ENCODE measurements at places on chromosomes 2 and 18.

DNA sequence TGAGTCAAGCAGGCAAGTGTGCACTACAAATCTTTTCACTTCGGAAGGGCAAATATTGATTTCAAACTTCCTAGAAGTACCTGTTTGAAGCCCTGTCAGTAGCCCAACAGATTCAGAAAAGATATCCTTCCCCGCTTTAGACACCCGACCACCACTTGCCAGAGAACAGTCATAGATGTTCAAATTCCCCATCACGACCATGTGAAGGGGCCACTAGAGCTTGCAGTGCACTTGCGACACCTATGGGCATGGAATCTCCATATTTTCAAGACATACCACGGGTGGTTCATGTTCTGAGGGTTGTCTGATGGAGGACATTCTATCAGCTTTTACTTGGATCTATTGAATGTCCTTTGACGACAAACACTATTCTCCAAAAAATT is 23.8 kb downstream of the GNLY start:
- no peak for DNase-seq

- DNase-seq: no peak
Measured at GRCh38 chr2:207088276-207088675, 77.5 kb downstream of the KLF7 start.

DNA sequence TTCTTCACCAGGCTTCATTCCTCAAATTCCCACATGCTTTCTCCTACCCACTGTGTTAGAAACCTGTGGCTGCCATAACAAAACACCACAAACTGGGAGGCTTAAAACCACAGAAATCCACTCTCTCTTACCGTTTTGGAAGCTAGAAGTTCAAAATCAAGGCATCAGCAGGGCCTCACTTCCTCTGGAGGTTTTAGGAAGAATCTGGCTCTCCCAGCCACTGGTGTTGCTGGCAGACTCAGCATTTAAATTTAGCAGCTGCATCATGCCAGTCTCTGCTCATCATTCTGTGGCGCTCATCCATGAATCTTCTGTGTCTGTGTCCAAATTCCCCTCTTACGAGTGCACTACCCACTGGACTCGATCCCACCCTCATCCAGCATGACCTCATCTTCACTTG is 248.5 kb downstream of the ZNF516 start:
- DNase-seq: no peak

- no peak for DNase-seq
Measured at GRCh38 chr2:183034806-183035205, 3.5 kb downstream of the NCKAP1 start.

DNA sequence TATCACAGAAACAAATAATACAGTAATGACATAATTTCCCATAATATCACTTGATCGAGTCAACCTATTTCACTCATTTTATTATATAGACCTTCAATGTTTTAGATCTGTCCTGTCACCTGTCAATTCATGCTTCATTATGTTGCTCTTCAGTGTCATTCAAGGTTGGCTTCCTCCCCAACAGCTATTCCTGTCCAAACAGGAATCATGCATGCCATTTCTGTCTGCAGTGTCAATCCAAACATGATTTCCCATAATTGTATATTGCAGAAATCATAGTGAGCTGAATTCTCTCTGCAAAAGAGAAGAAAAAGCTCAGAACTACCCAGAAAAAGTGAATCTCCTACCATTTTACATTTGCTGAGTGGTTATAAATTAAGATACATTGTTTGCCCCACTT is 628.6 kb downstream of the NR4A2 start:
- no peak for DNase-seq

DNA sequence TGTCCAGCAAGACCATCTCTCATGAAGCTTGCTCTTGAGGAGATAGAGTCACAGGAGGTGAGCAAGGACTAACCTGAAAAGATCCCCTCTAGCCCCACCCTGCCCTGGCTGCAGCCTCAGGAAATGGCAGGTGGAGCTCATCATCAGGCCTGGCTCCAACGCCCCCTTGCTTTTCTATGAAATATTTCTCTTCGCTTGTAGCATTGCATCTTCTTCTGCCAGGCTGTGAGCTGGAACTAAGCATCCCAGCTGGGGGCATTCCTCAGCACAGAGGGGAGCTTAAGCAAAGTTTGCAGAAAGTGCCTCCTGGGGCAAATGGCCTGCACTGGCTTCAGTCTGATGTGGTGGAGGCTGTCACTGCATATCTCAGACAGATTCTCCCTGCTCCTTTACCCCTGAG is 90.1 kb upstream of the LGALSL start:
- no peak for DNase-seq

GRCh38 chr2:235059161-235059560 is 107.3 kb downstream of the SH3BP4 start:
- no peak for DNase-seq

GRCh38 chr2:203992509-203992908 is 55.9 kb downstream of the ICOS start:
- DNase-seq: no peak

DNA sequence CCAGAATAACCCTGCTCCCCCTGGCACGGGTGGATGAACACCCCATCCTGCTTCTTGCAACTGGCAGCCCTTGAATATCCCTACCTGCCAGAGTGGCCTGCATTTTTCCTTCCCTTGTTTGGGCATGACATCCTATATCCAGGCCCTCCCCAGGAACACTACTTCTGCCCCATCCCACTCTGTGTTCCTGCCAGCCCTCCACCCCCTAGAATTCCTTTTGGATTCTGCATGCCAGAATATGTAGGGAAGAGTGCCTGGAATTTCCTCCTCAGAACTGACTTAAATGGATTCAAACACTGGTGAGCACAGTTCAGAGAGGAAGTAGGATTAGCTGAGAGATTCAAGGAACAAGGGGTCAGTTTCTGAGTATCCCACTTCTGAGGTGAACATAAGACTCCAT is 123.5 kb upstream of the PELI1 start:
- no peak for DNase-seq

DNA sequence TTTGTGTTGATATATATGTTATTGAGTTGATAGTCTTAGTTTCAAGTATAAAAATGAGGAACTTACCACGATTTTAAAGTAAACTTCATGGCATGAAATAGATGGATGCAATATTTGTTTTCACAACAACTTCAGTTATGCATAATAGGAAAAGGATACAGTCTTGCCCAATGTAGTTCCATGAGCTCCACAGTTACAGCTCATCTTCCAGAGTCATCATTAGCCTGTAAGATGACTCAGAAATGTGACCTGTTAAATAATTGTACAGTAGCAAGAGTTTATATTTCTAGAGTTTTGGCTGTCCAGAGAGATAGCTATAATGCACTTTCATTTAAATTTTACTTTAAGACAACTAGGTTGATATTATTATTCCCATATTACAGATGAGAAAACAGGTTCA is 80.9 kb upstream of the ARHGAP28 start:
- no peak for DNase-seq

- DNase-seq: no peak
Measured at GRCh38 chr2:144426981-144427479, 92.9 kb downstream of the ZEB2 start.

GRCh38 chr2:111665011-111665410 is 219.0 kb downstream of the ANAPC1 start:
- DNase-seq: no peak

DNA sequence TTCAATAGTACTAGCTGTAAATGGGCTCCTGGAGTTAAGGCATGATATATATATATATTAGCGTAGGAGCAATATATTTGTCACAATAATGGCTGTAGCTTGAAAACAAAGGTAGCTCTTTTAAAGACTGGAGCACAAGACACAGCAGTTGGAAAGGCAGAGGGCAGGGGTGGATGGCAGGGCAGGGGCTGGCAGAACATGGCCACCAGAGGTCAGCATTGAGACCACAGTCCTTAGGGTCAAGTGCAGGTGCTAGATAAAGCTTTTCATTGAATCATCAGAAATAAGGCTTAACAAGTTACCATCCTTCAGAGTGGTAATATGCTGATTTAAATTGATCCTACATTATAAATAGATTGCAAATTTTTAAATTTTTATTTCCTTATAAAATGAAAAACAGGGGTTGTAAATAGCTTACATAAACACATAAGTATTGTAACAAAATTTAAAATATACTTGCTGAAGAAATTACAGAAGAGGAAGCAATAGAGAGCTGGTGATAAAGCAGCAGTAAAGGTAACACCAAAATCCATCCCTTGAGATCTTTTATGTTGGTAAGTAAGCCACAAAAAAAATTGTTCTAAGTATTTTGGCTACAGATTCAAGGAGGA is 161.2 kb upstream of the PIEZO2 start:
- no peak for DNase-seq

- no peak for DNase-seq
Measured at GRCh38 chr2:125559186-125559585, 1096.8 kb upstream of the GYPC start.

DNA sequence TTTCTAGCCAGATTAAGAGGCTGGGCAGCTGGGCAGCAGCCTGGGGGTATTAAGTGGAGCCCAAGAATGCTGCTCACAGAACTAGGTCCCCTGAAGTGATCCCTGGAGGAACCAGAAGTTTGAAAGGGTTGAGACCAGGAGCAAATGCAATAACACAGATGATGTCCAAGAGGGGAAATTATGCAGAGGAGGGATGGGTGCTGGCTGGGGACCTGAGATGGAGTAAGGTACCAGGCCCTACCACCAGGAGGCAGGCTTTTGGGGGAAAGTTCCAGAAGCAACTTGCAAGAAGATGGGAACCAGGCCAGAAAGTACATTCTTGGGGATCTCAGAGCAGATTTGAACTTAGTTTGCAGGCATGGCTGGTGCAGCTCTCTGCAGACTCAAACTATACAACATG is 175.1 kb downstream of the NCK2 start:
- DNase-seq: no peak

GRCh38 chr18:11783716-11784331 is 67.4 kb upstream of the CHMP1B start:
- DNase-seq: no peak

- no peak for DNase-seq
Measured at GRCh38 chr2:25286025-25286400, 55.7 kb downstream of the DNMT3A start.

GRCh38 chr2:173968551-173968950 is 3.4 kb upstream of the SP3 start:
- DNase-seq: no peak

GRCh38 chr2:165660361-165660760 is 133.7 kb downstream of the GALNT3 start:
- no peak for DNase-seq

GRCh38 chr2:181300600-181301291 is 156.4 kb upstream of the ITGA4 start:
- DNase-seq: no peak

GRCh38 chr2:129910446-129911362 is 68.8 kb upstream of the RAB6C start:
- DNase-seq: no peak

- DNase-seq: no peak
Measured at GRCh38 chr2:46421361-46421760, 58.0 kb upstream of the TMEM247 start.

DNA sequence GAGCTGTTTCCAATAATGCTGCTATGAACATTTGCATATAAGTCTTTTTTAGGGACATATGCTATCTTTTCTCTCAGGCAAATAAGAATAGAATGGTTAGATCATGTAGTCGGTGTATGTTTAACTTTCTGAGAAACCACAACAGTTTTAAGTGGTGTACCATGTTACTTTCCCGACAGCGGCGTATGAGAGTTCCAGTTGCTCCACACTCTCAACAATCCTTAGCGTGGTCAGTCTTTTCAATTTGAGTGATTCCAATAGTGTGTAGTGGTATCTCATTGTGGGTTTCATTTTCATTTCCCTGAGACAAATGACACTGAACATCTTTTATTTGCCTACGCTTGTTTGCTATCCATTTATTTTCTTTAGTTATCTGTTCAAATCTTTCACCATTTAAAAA is 149.5 kb downstream of the ACOXL start:
- no peak for DNase-seq

DNA sequence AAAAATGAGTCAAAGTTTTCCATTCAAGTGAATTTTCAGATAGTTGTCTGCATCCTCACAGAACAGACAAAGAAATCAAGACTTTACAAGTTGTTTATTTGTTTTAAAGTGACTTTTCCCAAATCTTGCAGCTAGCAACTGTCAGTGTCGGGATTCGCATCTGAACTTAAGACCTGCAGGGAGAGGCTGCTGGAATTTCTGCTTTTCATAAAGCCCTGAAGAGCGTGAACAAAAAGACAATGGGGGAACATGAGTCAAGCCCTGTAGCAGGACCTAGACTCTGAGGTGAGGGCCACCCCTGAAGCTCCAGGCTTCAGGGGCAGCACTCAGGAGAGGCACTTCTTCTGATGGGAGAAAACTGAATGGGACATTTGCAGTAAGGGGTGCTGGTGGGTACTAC is 108.2 kb upstream of the CTAGE1 start:
- DNase-seq: no peak

- no peak for DNase-seq
Measured at GRCh38 chr2:63545023-63545422, 43.3 kb downstream of the WDPCP start.

DNA sequence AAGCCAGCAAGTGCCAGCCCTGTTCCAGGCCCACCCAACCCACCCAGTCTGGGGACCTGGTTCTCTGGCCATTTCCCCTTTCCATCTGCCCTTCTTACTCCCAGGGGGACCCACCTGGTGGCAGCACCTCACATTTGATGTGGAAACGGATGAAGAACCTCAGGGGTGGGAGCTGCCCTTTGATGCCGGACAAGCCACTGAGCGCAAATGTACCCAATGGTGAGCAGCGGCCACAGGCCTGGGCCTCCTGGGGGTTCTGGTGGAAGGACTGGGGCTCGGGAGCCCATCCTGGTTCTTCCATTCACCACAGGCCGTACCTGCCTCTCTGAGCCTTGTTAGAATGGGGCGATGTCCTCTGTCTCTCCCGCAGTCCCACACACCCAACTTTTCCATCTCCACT is 84.7 kb downstream of the EPAS1 start:
- DNase-seq: no peak

DNA sequence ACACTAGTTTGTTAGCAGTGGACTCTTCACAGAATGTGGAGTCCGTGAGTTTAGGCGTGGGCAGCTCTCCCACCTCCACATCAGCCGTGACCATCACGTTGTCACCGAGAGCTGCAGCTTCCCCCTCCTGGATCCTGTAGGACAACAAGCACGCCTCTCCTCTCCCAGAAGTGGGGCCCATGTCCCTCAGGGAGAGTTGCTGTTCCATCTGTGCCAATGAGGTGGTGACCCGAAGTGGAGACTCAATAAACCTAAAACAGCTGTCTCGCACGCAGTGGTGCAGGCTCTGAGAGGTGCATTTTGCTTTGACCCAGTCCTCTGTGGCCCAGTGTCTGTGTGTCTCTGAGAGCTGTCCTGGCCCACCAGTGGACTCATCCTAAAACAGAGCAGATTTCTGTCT is 456.5 kb upstream of the SOX11 start:
- no peak for DNase-seq

All from amygdala (tissue), 56 donors.